Kasumi-1 (cell line): ENCODE measurements at places on chromosomes 7 and 10.

GRCh38 chr10:89923661-89924060, 222.3 kb downstream of the KIF20B start:
- DNase-seq = no peak

DNA sequence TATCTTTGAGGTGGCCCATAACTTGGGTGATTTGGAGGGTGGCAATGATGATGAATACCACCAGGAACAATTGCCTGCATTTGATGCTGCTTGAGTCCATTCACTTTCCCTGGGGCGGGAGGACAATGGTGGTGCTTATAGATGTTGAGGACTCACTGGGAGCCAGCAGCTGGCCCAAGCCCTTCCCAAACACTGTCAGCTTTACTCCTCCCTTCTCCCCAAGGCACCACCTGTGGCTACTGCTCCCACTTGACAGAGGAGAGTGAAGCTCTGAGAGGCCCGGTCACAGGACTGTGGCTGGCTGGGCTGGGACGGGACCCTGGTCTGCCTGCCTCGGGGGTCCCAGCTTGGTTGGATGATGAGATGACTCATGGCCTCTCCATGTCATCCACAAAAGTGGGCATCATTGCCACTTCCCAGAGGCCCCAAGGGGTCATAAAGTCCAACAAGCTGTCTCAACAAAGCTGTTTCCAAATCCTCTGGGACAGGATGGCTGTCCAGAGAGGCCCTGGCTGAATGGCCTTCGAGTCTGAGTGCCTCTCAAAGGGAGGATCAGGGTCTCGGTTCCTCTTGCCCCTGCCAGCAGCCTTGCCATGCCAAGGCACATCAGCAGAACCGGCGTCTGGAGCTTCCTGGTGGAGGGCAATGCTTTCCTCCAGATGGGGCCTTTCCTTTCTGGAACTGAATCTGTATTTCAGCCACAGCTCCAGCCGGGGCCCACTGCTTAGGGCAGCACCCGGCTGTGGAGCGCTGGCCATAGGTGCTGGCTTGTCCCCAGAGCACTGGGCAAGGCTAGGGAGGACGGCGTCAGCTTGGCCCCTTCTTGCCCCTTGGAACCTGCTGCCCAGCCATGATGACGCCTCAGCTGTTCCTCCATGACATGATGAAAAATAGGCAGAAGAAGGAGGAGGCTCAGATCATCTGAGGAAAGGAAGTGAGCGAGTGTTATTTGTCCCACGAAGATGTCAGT, 47.0 kb upstream of the PLEKHA1 start:
- no peak for DNase-seq

DNA sequence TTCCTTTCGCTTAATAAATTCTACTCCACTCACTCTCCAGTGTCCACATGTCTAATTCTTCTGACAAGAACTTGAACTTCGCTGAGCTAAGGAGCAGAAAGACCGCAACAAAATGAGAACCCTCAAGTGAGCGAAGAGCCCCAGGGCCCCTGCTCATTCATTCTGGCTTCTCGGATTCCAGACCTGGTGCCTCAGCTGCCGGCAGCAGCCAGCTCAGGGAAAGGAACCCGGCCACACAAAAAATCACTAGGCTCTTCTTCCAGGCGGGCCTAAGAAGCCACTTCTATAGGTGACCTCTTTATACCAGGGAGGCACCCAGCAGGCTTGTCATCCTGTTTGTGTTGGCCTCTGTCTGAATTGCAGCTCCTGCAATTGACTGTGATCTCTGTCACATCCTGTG, 33.3 kb downstream of the OTUD1 start:
- no peak for DNase-seq

DNA sequence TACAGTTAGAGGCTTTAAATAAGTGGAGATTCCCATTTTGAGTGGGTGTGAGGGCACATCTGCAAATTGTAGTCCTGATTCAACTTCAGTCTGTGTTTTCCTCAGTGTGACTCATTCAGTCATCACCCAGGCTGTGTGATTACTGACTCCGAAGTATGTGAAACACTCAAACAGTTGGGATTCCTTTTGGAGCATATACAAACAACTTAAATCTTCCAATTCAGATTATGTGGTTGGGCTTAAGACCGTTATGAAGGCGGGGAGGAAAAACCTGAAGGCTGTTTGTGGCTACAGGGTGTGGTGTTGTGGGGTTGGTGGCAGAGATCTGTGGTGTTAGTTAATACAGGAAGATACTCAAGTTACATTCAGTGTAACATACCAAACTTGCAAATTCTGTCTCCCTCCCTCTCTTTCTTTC, 259.7 kb upstream of the FERD3L start:
- no peak for DNase-seq

DNA sequence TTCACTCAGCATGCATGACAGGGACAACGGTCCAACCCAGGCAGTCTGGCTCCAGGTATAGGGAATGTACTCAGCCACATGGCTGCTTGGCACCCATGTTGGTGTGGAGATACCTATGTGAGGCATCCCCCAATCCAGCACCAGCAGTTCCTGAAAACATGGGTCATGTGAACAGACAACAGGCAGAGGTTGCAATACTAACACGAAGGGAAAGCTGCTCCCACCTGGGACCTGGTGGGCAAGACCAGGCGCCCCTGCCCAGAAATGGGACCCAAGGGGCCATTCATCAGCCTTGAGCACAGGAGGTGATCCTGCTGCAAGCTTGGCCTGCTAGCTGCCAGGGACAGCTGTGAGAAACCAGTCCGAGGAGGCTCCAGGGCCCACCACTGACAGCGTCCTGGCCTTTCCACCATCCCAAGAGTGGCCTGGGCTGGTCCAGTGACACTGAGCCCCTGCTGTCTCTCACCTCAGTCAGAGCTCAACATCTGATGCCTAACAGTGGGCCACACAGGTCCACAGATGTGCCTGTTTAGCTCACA, 142.3 kb downstream of the ARHGAP22 start:
- no peak for DNase-seq
